Type B pancreatic cell (in vitro differentiated cells): ENCODE measurements at places on chromosomes 6 and 20.

GRCh38 chr20:32483351-32484224 lies 101.5 kb downstream of the NOL4L start:
- peak; percentile 92 for DNase-seq

- DNase-seq: no peak
Measured at GRCh38 chr6:105869835-105870440, 216.2 kb upstream of the PRDM1 start.

DNA sequence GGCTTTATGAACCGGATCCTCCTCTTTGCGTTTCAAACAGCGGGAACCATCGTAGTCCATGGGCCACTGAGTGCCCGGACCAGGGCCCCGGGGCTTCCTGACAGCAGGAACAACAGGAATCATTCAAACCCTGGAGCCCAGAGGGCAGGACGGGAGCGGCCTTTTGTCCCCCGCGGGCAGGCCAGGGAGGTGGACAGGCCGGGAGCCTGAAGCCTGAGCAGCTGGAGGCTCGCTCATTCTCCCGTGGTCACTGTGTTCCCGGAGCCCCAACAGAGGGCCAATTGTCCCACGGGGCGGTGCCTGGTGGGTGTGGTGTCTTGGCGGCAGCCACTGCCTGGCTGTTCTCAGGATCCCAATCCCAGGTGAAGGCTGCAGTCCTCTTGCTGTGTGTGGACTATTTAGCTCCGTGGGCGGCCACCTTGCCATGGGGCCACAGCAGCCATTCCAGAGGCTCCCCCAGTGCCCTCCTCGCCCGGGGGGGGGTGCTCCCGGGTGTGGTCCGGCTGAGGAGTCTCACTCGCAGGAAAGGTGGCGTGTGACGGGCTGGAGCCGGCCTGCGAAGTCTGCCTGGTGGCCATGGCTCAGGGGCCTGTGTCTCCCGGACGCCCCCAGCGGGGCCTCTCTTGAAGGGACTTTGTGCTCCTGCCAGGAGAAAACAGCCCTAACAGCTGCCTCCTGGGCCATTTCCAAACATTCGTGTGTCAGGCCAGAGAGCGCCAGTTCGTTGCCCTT lies 77.2 kb upstream of the BHLHE23 start:
- no peak for DNase-seq

DNA sequence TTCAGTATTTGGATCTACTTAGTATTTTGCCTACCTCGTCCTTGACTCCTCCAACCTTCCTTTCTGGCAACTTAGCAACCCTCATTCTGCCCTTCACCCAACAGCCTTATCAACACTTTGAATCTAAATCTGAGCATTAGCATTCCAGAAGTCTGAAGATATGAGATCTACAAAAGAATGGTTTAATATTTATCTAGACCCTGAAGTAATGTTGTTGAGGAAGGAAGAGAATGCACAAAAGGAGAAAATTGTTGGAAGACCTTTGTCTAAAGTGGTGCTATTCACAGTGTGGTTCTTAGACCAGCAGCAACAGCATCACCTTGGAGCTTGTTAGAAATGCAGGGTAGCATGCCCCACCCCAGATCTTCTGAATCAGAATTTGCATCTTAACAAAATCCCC lies 198.2 kb upstream of the PLCB4 start:
- no peak for DNase-seq

GRCh38 chr20:57751411-57751810 lies 41.6 kb upstream of the PMEPA1 start:
- no peak for DNase-seq

DNA sequence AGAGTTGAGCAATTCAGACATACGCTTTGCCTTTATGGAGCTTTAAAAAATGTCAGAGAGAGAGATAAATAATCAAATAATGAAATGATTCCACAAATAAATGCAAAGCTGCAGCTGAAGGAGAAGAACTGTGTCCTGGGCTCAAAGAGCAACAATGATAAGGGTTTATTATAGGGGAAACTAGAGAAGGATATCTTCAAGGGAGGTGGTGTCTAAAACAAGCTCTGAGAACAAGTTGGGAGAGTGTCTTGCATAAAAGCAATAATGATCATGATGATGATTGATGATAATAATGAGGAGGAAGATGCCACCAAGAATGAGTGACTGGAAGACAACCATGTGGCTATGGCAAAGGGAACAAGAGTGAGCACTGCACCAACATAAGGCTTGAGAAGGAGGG lies 164.3 kb downstream of the KIF16B start:
- DNase-seq: no peak

GRCh38 chr6:147700436-147701209 lies 192.1 kb downstream of the SAMD5 start:
- DNase-seq: no peak

GRCh38 chr6:168157272-168158212 lies 78.5 kb upstream of the FRMD1 start:
- peak; percentile 68 for DNase-seq

- DNase-seq: no peak
Measured at GRCh38 chr20:20334489-20334888, 33.4 kb upstream of the INSM1 start.

DNA sequence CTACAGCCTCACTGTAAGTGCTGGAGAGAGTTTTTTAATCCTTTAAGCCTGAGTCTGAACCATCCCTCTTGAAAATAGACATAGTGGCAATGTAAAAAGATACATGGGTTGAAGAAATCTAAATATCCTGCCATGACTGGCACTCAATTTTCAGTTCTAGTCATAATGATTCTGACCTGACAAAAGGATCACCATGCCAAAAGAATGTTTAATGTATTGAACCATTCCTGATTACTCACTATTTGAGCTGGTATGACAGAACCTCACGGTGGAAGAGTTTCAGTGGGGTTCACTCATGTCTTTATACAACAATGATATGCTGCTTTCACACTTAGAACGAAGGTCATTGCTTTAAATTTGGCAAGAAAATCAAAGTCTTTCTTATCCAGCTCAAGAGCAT lies 93.4 kb downstream of the HIVEP2 start:
- DNase-seq: no peak

GRCh38 chr6:35601331-35602132 lies 87.2 kb downstream of the FKBP5 start:
- no peak for DNase-seq

DNA sequence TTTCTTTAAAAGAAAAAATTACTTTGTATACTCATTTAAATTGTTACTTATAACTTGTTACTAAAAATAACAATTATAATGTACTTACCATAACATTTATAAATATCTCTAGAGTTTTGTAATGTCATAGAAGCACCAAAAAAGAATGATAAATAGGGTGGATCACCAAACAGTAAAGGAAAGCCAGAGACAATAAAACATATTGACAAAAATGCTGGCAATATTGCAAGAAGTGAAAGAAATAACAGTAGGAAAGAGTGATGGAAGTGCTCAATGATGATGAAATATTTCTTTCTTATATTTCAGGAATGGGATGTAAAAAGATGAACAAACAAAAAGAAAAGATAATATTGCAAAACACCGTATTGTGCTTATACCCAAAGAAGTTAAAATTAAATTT lies 301.7 kb downstream of the CENPW start:
- DNase-seq: no peak

DNA sequence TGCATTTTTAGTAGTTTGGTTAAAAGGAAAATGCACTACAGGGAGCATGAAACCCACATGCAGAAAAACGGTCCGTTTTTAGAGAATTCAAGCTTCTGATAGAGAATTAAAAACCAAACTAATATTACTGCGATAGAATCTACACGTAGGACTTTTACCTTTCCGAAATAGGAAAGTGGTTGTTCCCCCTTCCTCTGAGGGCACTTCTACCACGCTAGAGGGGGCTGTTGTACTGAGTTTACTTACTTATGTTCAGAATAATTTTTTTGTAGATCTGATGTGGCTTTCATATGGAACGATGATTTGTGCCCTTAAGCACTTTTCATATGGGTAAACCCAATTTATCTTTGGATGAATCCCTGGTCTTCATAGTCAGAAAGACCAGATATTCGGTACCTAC lies 264.3 kb upstream of the PLN start:
- no peak for DNase-seq

DNA sequence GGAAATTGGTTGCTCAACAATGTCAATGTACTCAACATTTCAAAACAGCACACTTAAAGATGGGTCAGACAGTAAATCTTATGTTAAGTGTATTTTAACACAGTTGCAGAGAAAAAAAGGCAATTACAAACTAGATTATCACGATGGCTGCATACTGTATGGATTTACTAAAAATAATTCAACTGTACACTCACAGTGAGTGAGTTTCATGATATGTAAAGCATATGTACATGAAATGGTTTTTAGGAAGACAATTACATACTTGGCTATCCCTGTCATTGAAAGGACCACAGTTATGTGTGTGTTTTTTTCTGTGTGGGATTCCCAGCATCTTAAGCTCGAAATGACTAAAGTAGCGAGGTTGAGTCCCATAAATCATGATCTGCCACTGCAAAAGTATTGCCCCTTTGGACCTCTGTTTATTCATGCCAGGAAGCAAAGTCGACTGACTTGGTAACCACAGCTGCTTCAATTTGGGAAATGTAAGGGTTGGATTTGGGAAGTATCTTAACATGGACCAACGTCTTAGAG lies 5.5 kb upstream of the SALL4 start:
- no peak for DNase-seq

GRCh38 chr6:148681666-148682065 lies 65.2 kb upstream of the UST start:
- DNase-seq: no peak

DNA sequence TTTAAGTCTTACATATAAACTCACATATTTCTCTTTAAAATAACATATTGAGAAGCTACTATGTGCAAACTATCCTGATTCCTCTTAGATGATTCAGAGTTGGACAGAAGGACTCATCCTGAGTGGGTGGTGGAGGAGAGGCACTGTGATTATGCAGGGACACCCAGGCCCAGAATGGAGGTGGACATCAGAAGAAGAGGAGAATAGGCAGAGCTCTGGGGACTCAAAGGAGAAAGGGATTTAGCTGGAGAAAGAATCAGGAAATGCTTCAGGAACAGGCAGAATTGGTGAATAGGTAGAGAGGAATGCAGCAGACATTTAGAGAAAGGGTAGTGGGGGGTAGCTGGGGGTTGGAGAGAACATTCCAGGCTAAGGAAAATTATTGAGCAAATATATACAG lies 17.4 kb downstream of the RCAN2 start:
- DNase-seq: no peak

- DNase-seq: no peak
Measured at GRCh38 chr6:903761-904160, 210.8 kb upstream of the EXOC2 start.

DNA sequence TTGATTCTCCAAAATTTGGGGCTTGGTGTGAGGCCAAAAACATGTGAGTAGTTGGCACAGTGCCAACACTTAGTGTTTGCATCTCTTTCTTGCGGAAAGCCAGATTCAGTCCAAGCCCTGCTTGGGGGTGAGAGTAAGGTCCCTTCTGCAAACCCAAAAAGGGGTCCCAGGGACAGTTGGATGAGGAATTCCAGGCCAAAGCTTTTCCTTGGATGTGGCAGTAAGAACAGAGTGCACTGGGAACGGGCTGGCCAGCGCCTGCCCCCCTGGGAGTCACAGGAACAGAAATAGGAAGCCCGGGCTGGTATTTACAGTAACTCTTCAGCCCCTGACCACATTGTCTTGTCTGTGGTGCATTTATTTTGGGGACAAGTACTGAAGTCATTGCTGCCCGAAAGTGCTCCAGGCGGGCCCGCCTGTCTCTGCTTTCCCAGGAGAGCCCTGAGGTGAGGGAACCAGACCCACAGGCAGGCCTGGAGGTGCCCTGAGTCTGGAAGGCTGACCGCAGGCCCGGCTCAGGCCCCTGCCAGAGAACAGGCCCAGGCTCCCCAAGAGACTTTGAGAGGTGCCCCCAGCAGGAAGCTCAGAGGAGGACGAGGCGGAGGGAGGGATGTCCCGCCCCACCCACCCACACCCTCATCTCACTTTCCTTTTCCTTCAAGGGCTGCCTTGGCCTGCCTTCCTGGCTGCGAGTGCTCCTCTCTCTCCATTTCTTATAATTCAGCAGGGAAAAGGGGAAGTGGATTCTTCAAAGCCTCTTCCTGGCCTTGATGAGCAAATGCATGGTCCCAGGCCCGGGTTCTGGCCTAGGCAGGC lies 218.4 kb downstream of the MAFB start:
- DNase-seq: no peak

DNA sequence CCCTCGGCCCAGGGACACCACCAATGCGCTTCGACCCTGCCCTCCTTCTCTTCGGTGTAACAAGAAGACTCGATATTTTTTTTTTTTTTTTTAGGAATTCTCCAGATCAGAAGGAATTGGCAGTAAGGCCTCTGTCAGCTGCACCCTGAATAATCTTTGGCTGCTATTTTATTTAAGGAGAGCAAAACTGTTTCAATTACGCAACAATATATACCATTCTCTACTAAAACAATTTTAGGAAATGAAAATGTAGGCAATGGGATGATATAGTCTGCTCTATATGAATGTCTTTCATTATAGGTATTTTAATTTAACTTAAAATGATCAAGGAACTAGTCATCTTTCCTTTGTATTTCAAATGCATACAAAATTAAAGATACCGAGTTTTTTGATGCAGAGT lies 13.3 kb downstream of the ZCCHC3 start:
- DNase-seq: no peak

GRCh38 chr6:159008656-159009288 lies 8.8 kb upstream of the RSPH3 start:
- no peak for DNase-seq

- DNase-seq: no peak
Measured at GRCh38 chr6:94597487-94597886, 979.8 kb upstream of the MANEA start.

DNA sequence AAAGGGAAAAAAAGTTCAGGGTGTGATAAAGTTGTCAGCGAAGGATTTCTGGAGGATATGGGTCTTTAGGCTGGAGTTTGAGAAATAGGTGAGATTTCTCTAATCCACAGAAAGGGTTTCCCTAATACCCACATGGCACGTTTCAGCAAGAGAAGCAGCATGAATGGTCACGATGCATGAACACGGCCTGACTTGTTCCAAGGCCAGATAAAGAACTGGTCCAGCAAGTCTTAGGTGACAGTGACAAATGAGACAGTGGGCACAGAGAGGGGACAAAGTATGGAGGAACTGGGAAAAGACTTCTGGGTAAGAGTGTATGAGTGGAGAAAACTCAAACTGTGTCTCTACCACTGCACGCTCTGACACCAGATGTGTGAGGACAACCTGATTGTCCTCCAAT lies 262.0 kb upstream of the FOXQ1 start:
- DNase-seq: no peak

- no peak for DNase-seq
Measured at GRCh38 chr6:75986935-75987334, 85.5 kb downstream of the IMPG1 start.

DNA sequence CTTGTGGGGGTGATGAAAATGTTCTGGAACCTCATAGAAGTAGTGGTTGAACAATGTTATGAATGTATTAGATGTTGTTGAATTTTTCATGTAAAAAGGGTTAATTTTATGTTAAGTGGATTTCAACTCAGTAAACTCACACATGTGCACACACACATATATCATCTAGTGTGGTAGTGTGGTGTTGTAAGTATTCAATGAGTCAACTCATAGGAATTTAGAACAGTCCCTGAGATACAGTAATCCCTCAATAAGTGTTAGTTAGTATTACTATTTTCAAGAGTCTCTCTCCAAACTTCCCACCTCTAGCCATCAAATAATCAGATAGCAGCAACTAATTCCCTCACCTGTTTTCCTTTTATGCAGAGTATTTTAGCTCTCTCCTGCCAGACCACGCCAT lies 563.1 kb upstream of the JARID2 start:
- no peak for DNase-seq
